ENCODE measurements at places on chromosomes 1 and 21.

GRCh38 chr1:221066351-221067001 is 187.2 kb downstream of the HLX start:
- DNase-seq, result no peak

- DNase-seq, result no peak
These were observed 69.5 kb downstream of the DNM3 start for GRCh38 chr1:171910786-171911185.

DNA sequence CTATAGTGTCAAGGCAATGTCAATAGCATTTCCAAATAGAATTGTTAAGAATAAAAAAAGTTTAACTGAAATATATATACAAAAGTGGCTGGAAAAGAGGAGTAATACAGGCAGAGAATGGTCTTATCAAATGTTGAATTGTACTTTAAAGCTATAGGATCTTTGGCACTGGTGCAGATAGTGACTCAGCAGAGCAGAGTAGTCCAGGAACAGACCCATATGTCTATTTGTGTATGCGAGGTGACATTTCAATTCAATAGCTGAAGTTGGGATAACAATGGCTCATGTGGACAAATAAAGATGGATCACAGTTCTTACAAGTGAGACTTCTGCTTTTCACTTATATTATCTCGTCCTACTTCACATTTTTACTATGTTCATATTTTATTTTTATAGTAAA is 543.0 kb upstream of the B3GALT2 start:
- peak; percentile 6 for DNase-seq

GRCh38 chr1:36845802-36846201 is 188.5 kb downstream of the GRIK3 start:
- no peak for DNase-seq

GRCh38 chr21:35481005-35481404 is 431.9 kb upstream of the RUNX1 start:
- no peak for DNase-seq

Measured in NCI-H226 (cell line).